NCI-H2171 treated with DMSO at 0.1 percent for 48 hours (cell line): ENCODE measurements at places on chromosomes 13 and 19.
A peak's percentile ranks its signal among the peaks of the same experiment; 100 is the strongest.

- DNase-seq: no peak
Measured at GRCh38 chr19:8391198-8392016, 1.2 kb downstream of the RAB11B start.

DNA sequence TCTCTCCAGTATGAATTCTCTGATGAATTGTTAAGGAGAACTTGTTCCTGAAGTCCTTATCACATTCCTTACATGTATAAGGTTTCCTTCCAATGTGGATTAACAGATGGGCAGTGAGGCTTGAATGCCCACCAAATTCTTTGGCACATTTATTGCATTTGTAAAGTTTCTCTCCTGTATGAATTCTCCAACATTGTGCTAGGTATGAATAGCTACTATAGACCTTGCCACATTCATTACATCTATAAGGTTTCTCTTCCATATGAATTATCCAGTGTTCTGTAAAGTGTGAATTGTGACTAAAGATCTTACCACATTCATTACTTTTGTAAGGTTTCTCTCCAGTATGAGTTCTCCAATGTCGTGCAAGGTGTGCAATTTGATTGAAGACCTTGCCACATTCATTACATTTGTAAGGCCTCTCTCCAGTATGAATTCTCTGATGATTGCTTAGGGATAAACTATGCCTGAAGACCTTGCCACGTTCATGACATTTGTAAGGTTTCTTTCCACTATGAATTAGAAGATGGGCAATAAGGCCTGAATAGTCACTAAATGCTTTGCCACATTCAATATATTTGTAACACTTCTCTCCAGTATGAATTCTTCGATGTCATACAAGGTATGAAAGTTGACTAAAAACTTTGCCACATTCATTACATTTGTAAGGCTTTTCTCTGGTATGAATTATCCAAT, 20.4 kb downstream of the ZNF578 start:
- no peak for DNase-seq

GRCh38 chr13:30692113-30692512, 43.2 kb upstream of the ALOX5AP start:
- DNase-seq: no peak

DNA sequence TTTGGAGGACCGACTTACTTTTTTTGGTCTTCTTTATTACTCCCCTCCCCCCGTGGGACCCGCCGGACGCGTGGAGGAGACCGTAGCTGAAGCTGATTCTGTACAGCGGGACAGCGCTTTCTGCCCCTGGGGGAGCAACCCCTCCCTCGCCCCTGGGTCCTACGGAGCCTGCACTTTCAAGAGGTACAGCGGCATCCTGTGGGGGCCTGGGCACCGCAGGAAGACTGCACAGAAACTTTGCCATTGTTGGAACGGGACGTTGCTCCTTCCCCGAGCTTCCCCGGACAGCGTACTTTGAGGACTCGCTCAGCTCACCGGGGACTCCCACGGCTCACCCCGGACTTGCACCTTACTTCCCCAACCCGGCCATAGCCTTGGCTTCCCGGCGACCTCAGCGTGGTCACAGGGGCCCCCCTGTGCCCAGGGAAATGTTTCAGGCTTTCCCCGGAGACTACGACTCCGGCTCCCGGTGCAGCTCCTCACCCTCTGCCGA, 409 bp downstream of the FOSB start:
- DNase-seq: no peak

DNA sequence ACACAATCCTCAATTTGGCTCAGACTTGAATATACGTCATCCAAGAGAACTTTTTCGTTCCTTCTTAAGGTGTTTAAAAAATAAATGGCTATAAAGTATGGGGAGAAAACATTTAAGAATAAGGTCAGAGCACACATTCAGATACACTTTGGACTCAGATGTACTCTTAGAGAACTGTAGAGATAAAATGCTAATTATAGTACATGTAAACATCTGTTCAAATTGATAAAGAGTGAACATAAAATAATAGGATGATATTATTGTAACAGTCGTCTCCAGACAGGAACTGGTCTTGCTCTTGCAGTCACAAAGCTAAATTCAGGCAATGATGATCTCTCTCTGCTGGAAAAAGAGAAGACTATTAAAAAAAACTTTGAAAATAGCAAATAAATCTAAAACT, 91.4 kb downstream of the RBM26 start:
- DNase-seq: no peak

- DNase-seq: no peak
Measured at GRCh38 chr19:11577451-11578257, at the start of gene ACP5. ACP5 (minus strand) TSS chr19:11577645; CDS start chr19:11577317, 328 bp downstream.

DNA sequence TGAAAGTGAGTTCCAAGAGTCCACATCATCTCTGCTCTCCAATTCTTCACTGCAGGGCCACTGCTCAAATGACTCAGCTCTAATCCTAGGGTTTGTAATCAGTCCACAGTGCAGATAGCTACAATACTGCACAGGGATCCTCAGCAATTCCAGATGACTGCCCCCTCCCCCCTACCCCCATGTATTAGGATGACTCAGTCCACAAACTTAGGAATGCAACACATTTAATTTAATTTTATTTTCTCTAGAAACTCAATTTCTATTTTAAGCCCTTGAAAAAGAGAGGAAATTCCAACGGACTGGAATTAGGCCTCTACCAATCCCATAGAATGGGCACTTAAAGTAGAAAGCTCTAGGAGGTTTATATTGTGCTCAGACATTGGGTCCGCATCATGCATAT, 173.8 kb upstream of the SOX21 start:
- DNase-seq: no peak

- DNase-seq: no peak
Measured at GRCh38 chr19:17455308-17456123, 5.2 kb downstream of the NXNL1 start.

DNA sequence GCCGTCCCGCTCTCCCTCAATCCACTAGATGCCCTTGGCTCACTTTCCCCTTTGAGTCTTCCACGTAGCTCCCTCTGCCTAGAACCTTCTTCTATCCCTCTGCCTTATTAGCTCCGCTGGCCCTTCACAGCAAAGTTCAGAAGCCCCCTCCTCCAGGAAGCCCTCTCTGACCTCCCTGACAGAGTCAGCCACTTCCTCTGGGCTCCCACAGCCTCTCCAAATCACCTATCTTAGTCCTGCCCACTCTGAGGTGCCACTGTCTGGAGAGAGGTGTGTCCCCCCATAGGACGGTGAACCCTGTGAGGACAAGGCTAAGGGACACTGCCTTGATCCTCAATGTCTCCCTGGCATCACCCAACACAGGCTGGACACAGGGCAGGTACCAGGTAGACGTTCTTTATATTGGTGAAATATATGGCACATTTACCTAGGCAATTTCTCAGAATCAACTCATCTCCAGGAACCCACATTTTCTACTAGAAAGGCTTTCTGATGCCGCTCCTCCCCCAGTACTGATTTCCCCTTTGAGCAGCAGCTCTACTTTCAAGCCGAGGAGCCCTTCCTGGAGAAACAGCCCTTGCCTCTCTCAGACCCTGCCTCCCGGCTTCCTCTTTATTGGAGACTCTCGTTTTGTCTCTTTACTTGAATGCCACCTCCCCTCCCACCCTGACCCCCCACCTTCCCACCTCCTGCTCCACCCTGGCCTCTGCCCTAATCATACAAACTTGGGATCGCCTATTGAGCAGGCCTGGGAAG, 3.4 kb upstream of the TGFB1 start:
- DNase-seq: no peak

DNA sequence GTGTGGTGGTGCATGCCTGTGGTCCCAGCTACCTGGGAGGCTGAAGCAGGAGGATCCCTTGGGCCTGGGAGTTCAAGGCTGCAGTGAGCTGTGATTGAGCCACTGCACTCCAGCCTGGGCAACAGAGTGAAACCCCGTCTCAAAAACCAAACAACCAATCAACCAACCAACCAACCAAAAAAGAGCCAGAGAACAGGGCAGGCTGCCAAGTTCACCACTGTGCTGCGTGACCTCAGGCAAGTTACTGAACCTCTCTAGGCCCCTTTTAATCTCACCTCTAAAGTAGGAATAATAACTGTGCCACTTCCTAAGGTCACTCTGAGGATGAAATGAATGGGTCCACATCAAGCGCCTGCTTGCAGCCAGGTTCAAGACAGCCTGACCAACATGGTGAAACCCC, 16.9 kb downstream of the TJP3 start:
- peak; percentile 21 for DNase-seq

DNA sequence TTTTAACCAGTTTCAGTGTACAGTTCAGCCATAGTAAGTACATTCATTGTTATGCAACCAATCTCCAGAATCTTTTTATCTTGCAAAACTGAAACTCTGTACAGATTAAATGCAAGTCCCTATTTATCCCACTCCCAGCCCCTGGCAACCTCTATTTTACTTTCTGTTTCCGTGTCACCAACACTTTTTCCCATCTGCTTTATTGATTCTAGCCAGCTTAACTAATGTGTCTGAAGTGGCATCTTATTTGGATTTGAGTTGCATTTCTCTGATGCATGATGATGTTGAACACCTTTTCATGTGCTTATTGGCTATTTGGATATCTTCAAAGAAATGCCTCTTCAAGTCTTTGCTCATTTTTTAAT, 18.9 kb downstream of the SPATA13 start:
- DNase-seq: no peak

GRCh38 chr19:17542793-17543582, 12.5 kb upstream of the COLGALT1 start:
- no peak for DNase-seq

DNA sequence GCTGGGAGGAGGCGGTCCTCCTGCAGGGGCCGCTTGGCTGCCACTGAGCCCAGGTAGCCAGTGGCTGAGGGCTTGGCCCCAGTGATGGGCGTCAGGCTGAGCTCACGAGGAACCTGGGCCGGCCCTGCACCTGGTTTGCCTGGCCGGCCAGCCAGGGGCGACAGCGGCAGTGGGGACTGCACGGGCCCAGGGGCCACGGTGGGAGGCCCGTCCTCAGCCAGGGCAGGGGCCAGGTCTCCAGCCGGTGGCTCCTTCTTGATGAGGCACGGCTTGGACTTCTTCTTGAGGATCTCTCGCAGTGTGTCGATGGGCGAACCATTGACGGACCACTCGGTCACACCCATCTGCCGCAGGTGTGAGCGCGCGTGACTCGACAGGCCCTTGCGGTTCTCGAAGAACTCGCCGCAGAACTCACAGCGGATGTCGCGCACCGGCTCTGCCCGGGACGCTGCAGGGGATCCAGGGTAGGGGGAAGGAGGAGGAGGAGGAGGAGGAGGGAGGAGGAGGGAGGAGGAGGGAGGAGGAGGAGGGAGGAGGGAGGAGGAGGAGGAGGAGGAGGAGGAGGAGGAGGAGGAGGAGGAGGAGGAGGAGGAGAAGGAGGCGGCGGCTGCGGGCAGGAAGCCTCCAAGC, 6.6 kb upstream of the AKAP8L start:
- no peak for DNase-seq

GRCh38 chr13:82432949-82433348, 1449.3 kb downstream of the SLITRK1 start:
- DNase-seq: no peak

- no peak for DNase-seq
Measured at GRCh38 chr19:5257155-5258045, 83.2 kb downstream of the PTPRS start.

DNA sequence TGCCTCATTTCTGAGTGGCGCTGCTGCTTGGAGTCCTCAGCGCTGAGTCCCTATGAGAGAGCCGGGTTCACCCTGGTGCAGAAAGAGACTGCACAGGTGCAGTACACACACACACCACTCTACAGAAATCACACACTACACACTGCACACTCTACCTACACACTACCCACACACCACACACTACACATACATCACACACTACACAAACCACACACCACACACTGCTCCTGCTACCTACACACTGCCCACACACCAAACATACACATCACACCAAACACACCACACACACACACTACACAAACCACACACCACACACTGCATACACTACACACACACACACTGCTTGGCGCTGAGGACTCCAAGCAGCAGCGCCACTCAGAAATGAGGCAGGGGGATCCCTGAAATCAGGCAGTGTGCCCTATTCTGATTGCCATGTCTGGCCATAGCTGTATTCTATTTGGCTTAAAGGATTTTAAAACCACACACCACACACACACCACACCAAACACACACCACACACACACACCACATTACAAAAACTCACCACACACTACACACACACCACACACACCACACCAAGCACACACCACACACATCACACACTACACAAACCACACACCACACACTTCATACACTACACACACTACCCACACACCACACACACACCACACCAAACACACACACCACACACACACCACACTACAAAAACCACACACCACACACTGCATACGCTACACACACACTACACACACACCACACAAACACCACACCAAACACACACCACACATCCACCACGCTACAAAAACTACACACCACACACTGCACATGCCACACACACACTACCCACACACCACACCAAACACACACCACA, 4.9 kb downstream of the MAG start:
- no peak for DNase-seq

DNA sequence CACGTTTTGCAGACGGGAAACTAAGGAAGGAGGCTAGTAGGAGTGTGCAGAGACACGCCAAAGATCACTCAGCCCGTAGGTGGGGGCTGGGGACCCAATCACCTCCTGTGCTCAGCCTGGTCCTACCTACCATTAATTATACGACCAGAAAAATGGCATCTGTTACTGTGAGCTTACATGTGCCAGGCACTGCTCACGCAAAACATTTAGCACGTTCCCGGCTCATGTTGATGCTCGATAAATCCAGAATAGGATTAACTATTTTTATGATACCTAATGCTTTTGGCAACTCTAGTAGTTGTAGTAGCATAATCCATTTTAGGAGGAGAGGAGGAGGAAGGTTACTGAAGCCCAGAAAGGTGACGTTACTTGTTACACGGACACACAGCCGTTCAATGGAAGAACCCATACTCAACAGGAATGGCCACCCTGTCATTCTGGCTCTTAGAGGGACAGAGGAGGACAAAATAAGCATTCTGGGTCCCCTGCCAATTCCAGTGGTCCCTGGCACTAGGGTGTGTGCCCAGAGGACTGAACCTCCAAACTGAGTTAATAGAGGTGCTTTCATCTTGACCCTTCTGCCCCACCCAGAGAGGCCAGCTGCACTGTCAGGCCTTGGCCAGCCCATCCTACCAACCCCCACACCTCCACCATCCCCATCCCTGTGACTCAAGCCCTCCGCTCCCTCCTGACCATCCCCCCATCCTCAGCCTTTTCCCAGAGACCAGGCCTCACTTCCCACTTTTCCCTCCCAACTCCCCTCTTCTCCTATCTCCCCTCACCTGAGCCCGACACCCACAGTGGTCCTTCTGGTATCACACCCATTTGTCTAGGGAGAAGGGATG, 5.0 kb upstream of the EML2 start:
- DNase-seq: no peak

- no peak for DNase-seq
Measured at GRCh38 chr13:44976949-44977583, 12.2 kb downstream of the NUFIP1 start.

GRCh38 chr13:112348642-112349345, 27.4 kb upstream of the SPACA7 start:
- DNase-seq: no peak

GRCh38 chr19:28841531-28841930, 371.4 kb downstream of the UQCRFS1 start:
- no peak for DNase-seq

GRCh38 chr19:55321466-55322137, 3.5 kb downstream of the TMEM150B start:
- no peak for DNase-seq
